A673 (cell line): ENCODE measurements at places on chromosomes 4 and X.

GRCh38 chrX:41912923-41913322, 10.4 kb downstream of the CASK start:
- DNase-seq: no peak

DNA sequence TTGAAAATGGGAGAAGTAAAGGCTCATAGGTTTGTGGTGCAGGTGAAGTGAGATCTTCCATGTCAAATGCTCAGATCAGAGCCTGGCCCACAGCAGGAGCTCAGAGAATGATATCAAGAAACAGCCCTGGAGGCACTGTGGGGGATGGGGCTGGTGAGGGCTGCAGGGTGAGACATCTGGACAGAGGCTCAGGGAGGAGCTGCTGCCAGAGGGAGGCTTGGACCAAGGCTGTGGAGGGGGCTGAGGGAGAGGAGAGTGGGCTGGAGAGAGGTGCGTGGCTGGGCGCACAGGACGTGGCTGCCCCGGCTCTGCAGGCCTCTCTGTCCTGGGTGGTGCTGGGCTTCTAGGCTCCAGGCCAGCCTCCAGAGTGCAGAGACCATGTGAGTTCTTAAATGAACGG, 5.6 kb downstream of the SORCS2 start:
- DNase-seq: no peak

DNA sequence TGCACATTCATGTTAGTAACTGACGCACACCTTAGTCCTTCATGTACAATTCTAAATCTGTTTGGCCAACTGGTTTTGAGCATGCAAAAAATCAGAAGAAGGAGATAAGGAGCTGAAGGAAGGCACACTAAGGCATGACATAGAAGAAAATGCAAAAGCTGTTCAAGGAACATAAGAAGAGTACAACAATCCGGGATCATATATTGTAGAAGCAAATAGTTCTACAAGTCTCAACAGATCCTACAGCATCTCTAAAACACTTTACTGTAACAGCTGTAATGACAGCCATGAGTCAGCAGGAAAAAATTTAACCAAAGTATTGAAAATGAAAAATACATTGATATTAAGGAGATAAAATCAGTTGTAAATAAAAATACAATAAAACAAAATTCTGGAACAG, 57.7 kb downstream of the KLHL13 start:
- DNase-seq: no peak

DNA sequence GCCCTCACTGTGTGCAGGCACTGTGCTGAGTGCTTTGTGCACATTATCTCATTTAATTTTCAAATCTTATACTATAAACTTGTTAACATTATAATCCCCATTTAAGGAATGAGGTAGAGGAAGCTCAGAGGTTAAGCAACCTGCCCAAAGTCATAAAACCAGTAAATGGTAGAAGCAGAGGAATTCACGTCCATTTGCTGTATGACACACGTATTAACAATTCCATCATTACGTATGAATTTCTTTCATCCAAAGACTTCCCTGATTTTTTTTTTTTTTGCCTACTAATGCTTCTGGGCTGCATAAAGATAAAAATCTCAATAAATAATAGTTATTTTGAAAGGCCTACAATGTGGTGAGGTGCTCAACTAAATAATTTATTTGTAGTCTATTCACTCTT, 64.5 kb upstream of the H2AZ1 start:
- DNase-seq: no peak

DNA sequence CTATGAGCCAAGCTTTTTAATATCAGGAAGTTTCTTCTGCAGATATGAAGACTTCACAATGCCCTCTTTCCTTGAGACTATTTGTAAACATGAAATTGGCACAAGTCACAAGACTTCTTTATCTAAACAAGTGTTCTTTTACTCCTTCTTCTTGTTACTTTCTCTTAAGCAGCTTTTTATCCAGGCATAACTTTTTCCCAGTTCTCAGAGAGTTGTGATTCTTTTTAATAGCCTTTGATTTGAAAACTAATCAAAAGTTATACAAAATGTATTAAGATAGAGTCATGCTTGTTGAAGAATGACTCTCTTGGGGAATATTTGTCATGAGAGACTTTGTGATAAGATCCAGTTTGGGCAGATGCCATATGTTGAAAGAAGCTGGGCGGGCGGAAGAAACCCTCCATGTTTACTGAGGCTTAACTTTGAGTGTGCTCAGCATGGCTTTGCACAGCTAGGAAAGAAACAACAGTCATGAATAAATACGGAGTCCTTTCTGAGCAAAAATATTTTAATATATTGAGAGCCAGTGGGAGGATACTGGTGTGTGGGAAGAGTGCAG, 39.3 kb downstream of the SYTL5 start:
- DNase-seq: peak; percentile 60

GRCh38 chr4:162170509-162170908, 6.7 kb upstream of the FSTL5 start:
- no peak for DNase-seq

DNA sequence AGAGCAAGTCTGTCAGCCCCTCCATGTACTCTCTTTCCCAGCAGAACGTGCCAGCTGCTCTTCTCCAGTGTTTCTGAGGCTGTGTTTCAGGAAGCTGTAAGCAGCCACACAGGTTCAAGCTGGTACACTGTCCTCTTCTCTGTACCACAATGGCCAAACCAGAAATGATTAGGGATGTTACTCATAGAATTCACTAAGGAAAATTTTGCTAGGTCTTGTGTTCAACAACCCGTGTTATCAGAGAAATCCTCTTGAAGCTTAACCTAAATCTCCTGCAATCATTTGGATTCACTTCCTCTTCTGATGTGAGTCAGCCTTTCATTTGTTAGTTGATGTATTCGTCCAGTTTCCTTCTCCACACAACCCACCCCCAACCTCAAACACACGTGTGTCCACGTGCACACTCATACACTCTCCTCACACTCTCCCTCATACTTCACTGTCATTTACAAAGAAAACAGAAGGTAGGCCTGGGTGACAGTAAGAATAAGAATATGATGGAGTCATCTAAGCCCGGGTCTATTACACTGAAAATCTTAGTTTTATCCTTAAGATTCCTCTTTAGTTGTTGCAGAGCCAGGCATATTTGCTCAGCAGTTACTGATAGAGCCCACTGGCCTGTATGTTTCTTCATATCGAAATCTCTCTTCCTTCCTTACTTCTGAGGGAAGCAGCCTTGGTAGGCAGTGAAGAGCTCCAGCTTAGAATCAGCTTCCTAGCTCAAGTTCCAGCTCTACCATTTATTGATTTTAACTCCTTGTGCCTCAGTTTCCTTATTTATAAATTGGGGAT, 63.4 kb downstream of the DCUN1D4 start:
- no peak for DNase-seq

DNA sequence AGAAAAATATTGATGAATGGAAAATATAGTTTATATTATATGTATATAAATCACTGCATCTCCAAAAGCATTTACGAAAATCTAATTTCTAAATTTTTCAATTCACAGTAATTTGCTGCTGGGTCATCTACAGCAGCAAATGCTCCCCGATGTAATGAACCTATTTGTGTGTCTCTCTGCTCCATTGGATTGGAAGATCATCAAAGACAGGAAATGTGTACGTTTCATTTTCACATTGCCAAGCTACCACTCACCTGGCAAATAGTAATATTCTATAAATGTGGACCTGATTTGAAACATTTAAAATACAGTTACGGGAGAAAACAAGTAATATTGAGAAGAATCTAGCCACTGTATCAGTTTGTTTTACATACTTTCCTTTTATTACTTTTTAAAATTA, 317.7 kb downstream of the PAPSS1 start:
- no peak for DNase-seq

DNA sequence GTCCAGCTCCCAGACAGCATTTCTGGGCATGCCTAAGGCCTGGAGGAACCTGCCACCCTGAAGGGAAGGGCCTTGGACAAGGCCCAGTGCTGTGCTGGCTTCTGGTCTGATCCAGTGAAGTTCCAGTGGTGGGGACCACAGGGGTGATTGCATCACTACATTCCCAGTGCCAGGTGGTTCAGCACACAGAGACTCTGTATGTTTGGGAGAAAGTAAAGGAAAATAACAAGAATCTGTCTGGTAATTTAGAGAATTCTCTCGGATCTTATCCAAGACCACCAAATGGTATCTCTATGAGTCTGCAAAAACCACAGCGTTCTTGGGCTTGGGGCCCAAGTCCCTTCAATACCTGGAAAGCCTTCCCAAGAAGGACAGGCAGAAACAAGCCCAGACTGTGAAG, 131.8 kb upstream of the MAD2L1 start:
- no peak for DNase-seq

GRCh38 chr4:87219632-87220093, 755 bp downstream of the KLHL8 start:
- DNase-seq: no peak

- DNase-seq: no peak
Observed at GRCh38 chr4:51880016-51880915, 37.3 kb downstream of the DCUN1D4 start.

GRCh38 chr4:188296331-188296730, 157.1 kb downstream of the TRIML1 start:
- DNase-seq: no peak

- no peak for DNase-seq
Observed at GRCh38 chr4:14787221-14787620, 215.1 kb upstream of the CPEB2 start.

- DNase-seq: no peak
Observed at GRCh38 chr4:7244331-7244665, 52.0 kb downstream of the SORCS2 start.

- DNase-seq: no peak
Observed at GRCh38 chr4:143653031-143653430, 47.4 kb downstream of the FREM3 start.

DNA sequence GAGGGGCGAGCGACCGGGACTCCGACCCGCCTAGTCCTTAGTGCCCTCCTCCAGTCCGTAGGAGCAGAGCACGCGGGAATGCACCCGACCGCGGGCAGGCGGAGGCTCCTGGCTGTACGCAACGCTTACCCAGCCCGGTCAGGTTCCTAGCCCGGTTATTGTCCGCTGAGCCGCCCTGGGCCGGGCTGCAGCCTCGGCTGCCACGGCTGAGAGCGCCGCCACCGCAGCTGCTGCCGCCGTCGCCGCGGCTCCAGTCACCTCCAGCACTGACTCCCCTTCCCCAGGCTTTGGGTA, at the start of gene AMER1:
TSS of gene AMER1 (minus strand) at position 268 of the 294 bp plus-strand sequence. CDS start 12,422 bp downstream, outside the sequence.
- no peak for DNase-seq

- peak; percentile 73 for DNase-seq
Observed at GRCh38 chr4:98148856-98149255, 5.6 kb upstream of the STPG2 start.

- no peak for DNase-seq
Observed at GRCh38 chr4:138894709-138895108, 120.9 kb upstream of the NOCT start.

GRCh38 chrX:150570512-150570911, 2.1 kb downstream of the MTM1 start:
- DNase-seq: no peak
